Activated CD4-positive, alpha-beta T cell treated with anti-CD3 and anti-CD28 coated beads, Interleukin-2, amount 10 ng/mL, durations not matched to agents 24 days and 14 days (primary cell): ENCODE measurements at places on chromosomes 2 and 18. TPM values are rescaled to one million over a fixed set of nuclear protein-coding genes. Genes with fewer than 3 reads are reported as not detected.

DNA sequence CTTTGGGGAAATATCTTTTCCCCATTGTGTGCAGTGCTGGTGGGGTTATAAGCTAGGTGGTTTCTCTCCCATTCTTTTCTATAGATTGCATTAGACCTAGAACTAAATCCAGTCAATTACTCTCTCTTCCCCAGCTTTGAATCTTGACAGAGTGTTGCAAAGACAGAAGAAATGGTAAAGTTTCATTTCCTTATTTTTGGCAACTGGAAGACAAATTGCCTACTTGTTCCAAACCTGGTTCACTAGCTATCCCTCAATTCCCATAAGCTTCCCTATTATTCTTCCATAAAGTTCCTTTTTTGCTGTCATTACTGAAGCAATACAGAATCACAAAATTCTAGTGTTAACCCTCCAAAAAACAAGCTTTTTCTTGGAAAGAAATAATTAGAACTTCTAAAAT lies 94.0 kb upstream of the ITGA4 start:
- H3K27me3 ChIP-seq, result no peaks in the 10 kb centered on the region
- H3K27ac ChIP-seq, result no peak overlapping the region
- H3K4me3 ChIP-seq, result no peak overlapping the region
- peaks cover under 1% of the 10 kb centered on the region for H3K4me1 ChIP-seq
- no peak for DNase-seq

GRCh38 chr2:215758691-215759090 lies 254.7 kb downstream of the MREG start:
- no peaks in the 10 kb centered on the region for H3K4me1 ChIP-seq
- H3K4me3 ChIP-seq, result no peak overlapping the region
- no peaks in the 10 kb centered on the region for H3K27me3 ChIP-seq

DNA sequence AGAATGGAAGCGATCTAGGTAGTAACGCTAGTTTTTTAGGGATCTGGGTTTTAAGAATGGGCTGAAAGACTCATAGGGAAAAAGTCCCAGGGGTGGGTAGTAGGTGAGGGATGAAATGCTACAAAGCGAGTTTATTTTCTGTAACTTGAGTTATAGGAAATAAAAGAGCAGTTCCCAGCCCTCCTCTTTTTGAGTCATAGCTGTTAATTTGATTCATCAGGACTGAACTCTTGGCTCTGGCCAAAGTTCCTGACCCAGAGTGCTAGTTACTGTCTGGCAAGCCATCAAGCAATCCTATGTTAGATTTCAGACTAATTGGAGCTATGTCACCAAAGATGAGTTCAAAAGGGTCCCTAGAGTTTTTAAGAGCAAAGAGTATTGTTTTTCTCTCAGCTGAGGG lies 17.4 kb upstream of the NOSTRIN start:
- no peaks in the 10 kb centered on the region for H3K4me1 ChIP-seq
- H3K36me3 ChIP-seq, result no peaks in the 10 kb centered on the region
- H3K27me3 ChIP-seq, result peaks cover 2% of the 10 kb centered on the region
- no peak for DNase-seq
- no peak overlapping the region for H3K27ac ChIP-seq
- no peak overlapping the region for H3K4me3 ChIP-seq

Gene ATP6V1C2
- not detected in 2 replicates for total RNA-seq

DNA sequence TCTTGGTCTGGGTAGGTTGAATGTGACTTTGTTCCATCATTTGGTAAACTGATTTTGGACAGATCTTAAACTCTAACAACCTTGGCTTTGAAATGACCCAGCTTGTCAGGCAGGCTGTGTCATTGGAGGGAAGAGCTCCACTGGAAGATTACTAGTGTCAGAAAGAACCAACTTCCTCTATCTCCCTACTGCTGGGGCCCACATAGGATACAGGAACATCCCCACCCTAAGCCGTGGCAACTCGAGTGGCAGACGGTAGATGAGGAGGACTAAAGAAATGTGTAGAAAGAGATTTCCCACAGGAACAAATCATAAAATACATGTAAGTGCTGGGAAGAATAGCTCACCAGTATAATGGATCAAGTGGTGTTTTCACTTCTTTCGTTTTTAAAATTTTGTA lies 4.3 kb upstream of the G6PC2 start:
- no peak overlapping the region for H3K4me3 ChIP-seq
- no peaks in the 10 kb centered on the region for H3K36me3 ChIP-seq
- H3K27ac ChIP-seq, result no peak overlapping the region

DNA sequence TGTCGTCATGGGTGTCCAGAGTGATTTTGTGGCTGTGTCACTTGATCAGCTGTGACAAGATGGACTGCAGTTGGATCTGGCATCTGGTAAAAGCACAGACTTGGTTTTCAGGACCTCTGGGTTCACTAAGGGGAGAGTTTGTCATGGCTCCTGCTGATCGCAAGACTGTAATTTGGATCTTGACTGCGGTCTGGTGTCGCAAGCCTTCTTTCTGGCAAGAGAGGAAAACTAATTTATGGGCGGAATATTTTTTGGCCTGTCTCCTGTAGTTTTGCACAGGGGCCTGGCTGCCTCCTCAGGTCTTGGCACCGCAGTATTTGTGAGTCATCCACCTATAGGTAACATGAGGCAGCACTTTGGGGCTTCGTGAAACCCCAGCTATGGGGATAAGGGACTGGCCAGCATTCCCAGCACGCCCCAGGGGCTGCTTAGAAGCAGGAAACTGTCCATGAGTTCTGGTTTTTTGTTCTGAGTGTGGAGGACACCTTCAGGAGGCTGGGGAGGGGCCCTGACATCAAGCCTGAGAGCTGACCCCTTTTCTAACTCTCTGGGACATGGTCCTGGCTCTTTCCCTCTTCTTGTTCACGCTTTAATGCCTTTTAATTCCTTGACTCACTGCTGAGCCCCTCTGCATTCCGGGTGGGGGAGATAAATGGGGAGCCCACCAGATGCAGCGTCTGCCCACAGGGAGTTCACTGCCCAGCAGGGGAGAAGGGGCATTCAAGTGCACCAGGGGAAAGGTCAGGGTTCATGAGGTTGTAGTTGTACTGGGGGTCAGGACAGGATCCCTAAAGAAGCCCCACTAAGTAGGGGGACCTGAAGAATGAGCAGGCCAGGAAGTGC lies 12.2 kb downstream of the SH3BP4 start:
- no peak overlapping the region for H3K27ac ChIP-seq
- no peaks in the 10 kb centered on the region for H3K4me1 ChIP-seq
- H3K36me3 ChIP-seq, result no peaks in the 10 kb centered on the region

DNA sequence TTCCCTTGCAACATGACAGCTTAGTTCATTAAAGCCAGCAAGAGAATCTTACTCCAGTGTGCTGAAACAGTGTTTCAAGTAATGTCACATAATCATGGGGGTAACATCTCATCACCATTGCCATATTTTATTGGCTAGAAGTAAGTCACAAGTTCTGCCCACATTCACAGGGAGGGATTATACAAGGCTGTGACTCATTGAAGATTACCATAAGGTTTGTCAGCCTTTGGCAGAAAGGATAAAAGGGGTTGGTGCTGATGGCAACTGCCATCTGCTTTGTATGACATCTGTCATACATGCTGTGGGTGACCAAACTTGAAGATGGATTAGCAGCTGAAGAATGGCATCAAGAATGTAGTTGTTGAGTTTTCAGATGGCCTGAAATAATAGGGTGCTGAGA lies 61.2 kb downstream of the KCNE4 start:
- no peaks in the 10 kb centered on the region for H3K36me3 ChIP-seq
- H3K4me1 ChIP-seq, result no peaks in the 10 kb centered on the region
- no peak overlapping the region for H3K4me3 ChIP-seq
- no peak overlapping the region for H3K27ac ChIP-seq
- DNase-seq, result no peak

GRCh38 chr18:2354292-2354691 lies 217.0 kb downstream of the METTL4 start:
- H3K27me3 ChIP-seq, result peaks cover 1% of the 10 kb centered on the region
- no peak overlapping the region for H3K27ac ChIP-seq
- H3K4me1 ChIP-seq, result no peaks in the 10 kb centered on the region

Gene NOL4
- not detected in 2 replicates for total RNA-seq

Gene EMILIN1
- 1.1 and 1.4 TPM in 2 replicates for total RNA-seq

Gene GKN1
- not detected in 2 replicates for total RNA-seq

DNA sequence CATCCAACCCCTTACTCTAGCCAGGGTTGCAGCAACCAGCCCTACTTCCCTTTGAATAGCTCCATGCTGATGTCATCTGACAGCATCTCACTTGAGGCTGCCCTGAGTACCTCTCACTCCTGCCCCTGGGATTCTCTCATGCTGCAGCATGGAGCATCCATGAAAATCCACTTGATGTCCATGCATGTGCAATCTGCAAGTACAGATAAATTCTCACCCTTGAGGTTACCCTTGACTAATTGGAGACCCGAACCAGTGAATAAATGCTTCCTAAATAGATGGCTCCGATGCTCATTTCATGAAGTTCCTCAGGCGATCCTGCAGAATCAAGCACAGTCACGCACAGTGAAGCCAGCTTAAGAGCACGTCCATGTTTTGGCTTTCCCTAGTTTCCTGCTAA lies 298.3 kb downstream of the RBM43 start:
- DNase-seq, result no peak
- no peaks in the 10 kb centered on the region for H3K36me3 ChIP-seq

GRCh38 chr2:185144159-185144919 lies 546.0 kb downstream of the ZNF804A start:
- no peak for DNase-seq
- H3K27ac ChIP-seq, result no peak overlapping the region
- no peak overlapping the region for H3K4me3 ChIP-seq
- no peaks in the 10 kb centered on the region for H3K36me3 ChIP-seq
- no peaks in the 10 kb centered on the region for H3K4me1 ChIP-seq

Gene NXPH2
- total RNA-seq, result not detected in 2 replicates

DNA sequence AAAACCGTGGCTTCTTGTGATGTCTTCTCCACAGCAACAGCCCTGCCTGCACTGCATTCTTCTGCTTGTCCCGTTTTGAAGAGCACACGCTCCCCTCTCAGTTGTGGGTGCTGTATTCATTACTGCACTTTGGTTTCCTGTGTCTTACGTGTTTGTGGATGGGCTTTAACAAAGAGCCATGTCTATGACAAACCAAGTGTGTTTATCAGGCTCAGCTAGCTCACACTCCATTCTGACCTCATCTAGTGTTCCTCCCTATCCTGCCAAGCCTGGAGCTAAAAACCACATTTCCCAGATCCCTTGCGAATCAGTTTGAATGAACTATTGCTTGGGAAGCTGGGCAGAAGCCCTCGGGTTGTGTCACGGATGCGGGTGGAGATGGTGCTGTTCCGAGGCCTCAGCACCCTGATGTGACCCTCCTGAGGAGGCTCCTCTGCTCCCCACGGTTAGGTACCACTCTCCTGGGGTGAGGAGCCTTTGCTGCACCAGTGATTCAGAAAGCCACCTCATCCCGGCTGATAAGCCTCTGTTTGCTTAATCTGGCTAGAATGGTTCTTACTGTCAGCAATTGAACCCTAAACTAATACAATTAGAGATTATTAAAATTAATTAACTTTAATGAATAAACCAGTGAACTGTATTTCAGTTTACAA lies 116.5 kb downstream of the GALR1 start:
- H3K36me3 ChIP-seq, result no peaks in the 10 kb centered on the region
- no peaks in the 10 kb centered on the region for H3K4me1 ChIP-seq
- no peak overlapping the region for H3K27ac ChIP-seq
- DNase-seq, result no peak
